Activated CD4-positive, CD25-positive, alpha-beta regulatory T cell treated with anti-CD3 and anti-CD28 coated beads, Interleukin-2, amount 50 U/mL, for 16 hours (primary cell): ENCODE measurements at places on chromosomes 13 and 19.
A peak's percentile ranks its signal among the peaks of the same experiment; 100 is the strongest.

GRCh38 chr13:70380809-70381208, 272.6 kb upstream of the KLHL1 start:
- DNase-seq, result no peak

DNA sequence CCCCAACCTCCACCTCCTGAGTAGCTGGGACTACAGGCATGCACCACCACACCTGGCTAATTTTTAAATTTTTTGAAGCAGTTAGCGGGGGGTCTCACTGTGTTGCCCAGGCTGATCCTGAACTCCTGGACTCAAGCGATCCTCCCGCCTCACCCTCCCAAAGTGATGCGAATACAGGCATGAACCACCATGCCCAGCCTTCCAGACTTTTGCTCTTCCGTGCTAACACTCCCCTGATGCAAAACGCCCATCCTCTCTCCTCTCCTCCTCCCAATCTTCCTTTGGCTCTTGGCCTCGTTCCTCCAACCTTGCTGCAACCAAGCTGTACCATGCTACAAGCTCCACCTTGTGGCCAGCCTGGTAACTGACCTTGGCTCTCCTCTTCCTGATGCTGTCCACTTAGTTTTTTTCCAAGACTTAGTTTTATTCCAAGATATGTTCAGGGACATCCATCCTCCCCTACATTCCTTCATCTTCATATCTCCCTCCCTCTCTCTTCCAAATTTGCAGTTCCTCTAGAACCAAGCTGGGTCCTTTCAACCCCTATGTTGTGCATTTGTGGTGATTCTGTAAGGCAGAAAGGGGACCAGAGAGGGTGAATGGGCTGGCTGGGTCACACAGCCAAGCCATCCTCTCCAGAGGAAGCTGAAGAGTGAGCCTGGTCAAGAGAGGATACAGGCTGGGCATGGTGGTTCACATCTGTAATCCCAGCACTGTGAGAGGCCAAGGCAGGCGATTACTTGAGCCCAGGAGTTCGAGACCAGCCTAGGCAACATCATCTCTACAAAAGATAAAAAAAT, 32.8 kb downstream of the TINCR start:
- no peak for DNase-seq

- no peak for DNase-seq
These were observed 502.3 kb downstream of the KCTD12 start for GRCh38 chr13:76383676-76384461.

DNA sequence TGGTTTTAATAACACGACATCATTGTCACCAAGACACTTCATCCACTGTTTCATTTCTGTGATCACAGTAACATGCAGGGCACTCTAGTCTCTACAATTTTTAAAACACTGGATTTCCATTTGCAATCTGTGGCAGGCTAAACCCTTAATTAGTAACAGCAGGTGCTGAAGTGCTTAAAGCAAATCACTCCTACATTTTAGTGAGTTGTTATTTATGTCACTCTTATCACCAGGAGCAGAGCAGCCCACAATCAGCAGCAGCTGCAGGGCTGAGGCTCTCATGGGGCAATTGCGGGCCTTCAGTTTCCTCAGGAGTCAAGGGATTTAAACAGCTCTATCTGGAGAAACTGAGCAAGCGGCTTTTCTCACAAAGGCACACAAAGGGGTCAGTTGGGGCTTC, 1.6 kb downstream of the SOHLH2 start:
- DNase-seq, result no peak

DNA sequence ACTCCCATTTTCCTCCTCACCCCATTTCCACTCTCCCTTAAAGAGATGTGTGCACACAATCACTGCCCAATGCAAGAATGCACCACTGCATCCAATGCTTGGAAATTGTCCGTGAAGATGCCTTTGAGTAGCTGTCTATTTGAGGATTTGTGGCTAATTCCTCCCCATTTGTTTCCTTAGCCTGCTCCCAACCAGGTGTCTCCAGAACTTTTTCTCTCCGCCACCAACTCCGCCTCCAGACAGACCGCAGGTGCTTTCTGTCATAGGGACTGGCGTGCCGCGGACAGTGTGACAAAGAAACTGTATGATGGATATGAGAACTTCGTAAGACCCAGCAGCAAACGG, 461 bp upstream of the TM9SF2 start:
- DNase-seq, result no peak

DNA sequence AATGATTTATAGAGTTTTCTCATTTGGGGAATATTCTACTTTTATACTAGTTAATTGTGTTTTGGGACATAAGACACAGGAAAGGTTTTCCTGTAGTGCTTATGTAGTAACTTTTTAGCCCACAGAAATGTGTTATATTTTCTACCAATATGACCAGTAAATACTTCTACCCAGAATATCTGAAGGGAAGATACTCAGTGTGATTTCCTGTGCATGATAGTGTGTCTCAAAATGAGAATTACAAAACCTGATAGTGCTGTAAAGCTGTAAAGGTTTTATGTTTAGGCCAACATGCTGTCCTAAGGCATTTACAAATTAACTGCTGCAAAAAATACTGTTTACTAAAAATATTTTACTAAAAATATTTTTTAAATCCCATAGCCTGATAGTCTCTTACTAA, 126.8 kb downstream of the RXFP2 start:
- no peak for DNase-seq

- no peak for DNase-seq
These were observed 2678.4 kb downstream of the PCDH9 start for GRCh38 chr13:64551755-64552154.

DNA sequence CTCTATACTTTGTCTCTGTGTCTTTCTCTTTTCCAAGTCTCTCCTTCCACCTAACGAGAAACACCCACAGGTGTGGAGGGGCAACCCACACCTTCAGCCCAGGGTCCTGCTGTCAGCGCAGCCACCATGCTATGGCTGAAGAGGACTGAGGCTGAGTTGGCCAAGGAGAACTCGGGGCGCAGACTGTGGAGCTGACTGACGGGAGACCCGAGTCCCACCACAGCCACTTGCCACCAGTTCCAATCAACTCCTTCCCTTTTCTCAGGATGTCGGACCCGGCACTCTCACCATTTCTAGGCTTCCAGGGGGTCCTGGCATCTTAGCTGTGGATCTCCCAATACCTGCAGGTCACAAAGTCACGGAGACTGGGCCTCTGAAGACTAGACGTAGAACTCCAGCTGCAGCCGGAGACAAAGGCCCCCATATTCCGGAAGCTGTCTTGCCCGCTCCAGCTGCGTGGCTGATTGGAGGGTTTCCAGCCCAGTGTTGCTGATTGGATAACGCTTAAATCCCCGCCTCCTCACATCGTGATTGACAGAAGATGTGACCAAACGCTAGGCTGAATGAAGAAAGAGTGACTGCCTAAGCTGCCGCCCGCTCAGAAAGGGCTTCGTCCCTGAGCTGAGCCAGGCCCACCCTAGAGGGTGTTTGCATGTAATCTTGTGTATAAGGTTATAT, 63.6 kb downstream of the ZNF429 start:
- peak; percentile 81 for DNase-seq

DNA sequence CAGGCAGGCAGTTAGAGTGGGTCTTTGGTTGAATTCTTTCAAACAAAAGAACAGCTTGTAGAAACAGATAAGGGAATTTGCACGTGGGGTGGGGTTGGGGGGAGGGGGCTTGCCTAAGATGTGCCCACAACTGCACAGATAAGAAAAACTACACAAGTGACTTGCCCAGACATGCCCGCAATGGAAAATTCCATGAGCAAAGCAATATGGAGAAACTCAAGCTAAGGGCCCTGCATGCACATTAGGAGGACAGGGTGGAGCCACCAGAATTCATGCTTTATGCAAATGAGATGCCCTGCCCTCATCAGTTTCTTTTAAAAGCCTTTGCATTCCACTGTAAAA, 755.6 kb upstream of the MIR17HG start:
- DNase-seq, result no peak

- DNase-seq, result no peak
These were observed 25.2 kb downstream of the IL17D start for GRCh38 chr13:20728579-20729311.

- no peak for DNase-seq
These were observed 29.1 kb downstream of the TDRD3 start for GRCh38 chr13:60426075-60426474.

DNA sequence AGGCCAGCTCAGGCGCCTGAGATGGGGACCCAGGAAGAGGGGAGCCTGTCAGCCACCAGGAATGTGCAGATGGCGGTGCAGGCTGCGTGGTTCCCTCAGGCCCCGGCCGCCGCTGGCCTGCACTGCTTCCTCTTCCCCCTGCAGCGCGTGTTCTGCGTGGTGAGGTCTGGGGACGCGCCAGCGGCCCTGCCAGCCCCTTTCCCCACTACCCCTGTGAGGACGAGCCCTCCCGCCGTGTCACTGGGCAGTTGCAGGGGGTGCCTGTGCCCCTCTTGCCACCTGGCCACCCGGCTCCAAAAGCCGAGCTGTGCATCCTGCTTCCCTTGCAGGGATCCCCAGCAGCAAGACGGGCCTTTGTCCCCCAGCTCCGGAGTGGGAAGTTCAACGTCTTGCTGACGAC, 58.4 kb downstream of the SMARCA4 start:
- no peak for DNase-seq

GRCh38 chr13:64414381-64414780, 2815.8 kb downstream of the PCDH9 start:
- no peak for DNase-seq

GRCh38 chr19:1241417-1242095, at the start of gene ATP5F1D:
ATP5F1D (plus strand) TSS chr19:1241751; CDS start chr19:1241851, 100 bp downstream.
- DNase-seq, result peak; percentile 80

- no peak for DNase-seq
These were observed 172.5 kb downstream of the TEX29 start for GRCh38 chr13:111492958-111493357.

GRCh38 chr19:30699871-30700280, 327.7 kb downstream of the ZNF536 start:
- no peak for DNase-seq

- DNase-seq, result no peak
These were observed 21.5 kb downstream of the AKT2 start for GRCh38 chr19:40263440-40264313.

DNA sequence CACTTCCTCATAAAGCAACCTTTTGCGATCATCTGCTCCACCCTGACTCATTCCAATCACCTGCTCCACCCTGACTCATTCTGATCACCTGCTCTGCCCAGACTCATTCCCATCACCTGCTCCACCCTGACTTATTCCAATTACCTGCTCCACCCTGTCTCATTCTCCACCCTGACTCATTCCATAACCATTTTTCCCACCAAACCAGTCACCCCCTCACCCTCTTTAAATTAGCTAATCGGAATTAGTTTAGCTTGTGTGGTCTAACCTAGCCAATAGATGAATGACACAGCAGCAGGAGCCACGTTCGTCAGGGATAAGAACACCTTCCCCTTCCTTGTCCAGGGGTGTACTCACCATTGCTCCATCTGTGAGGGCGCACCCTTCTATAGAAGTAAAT, 134.0 kb downstream of the COG6 start:
- DNase-seq, result no peak

DNA sequence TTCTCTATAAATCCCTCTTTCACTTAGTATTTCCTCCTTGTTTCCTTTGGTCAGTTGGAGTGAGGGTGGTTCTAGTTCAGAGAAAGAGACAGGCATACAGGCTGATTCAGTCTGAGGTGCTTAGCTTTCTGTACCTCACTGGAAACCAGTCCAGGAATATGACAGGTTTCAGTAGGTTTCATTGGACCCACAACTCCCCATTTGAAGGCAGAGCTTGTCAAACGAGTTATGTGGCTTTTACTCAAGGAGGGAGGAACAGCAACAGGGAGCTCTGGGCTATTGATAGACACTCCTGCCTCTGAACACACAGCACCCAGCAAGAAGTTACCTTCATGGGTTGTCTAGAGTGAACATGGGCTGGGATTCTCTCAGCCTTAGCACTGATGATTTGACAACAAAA, 14.5 kb downstream of the ACTN4 start:
- no peak for DNase-seq

- DNase-seq, result no peak
These were observed 14.6 kb downstream of the KBTBD7 start for GRCh38 chr13:41179593-41180250.

GRCh38 chr19:38920602-38921419, 8.8 kb upstream of the CCER2 start:
- DNase-seq, result no peak

DNA sequence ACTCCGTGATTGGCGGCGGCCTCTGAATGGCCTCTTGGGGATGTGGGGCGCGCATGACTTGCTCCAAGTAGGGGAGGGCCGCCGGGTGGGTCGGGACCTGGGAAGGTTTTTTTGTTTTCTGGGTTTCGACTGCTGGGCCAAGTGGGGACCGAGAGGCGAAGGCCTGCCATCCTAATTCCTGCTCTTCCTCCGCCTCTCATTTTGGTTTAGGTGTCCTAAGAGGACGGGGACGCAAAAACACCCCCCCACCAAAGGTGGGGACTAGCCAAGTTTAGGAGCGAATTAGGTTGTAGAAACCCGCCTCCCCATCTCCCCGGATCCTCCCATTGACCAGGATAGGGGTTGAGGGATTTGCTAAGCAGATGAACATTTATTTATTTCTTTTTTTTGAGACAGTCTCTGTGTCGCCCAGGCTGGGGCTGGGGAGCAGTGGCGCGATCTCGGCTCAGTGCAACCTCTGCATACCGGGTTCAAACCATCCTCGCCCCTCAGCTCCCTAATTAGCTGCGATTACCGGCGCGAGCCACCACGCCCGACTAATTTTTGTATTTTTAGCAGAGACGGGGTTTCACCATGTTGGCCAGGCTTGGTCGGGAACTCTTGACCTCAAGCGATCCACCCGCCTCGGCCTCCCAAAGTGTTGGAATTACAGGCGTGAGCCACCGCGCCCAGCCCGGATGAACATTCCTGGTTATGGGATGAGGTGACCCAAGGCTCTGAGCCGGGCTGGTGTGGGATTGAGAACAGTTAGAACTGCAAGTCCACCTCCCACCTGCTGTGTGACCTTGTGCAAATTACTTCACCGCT, 838 bp downstream of the PPP2R1A start:
- no peak for DNase-seq

DNA sequence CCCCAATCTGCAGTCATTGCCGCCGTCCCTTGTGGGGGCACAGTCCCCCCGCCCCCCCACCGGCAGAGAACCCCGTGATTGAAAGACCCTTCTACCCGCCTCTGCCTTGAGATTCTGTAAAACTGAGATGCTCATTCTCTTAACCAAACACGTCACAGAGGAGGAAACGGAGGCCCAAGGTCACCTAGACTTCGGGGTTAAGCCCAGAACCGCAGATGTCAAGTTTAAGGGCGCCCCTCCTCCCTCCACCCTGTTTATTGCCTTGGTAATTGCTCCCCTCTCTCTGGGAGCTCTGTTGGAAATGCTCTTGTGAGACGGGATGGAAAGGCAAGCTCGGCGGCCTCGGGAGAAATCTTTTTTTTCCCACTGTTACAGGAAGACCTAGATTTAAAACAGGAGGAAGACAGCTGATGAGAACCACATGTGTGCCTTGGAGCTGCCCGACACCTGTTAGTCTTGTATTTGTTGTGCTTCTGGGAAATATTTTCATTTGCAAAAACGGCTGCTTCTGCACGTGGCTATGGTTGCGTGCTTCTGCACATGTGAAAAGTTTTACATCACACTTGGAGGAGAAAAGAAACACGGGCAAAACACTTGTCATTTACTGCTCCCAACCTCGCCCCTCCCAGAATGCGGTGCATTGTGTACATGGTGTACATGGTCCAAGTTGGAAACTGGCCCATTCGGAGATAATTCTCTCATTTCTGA, 1.1 kb upstream of the MED26 start:
- DNase-seq, result no peak

GRCh38 chr13:28817204-28817603, 2.9 kb upstream of the MTUS2 start:
- no peak for DNase-seq
